ENCODE measurements at places on chromosomes 7 and 10.

DNA sequence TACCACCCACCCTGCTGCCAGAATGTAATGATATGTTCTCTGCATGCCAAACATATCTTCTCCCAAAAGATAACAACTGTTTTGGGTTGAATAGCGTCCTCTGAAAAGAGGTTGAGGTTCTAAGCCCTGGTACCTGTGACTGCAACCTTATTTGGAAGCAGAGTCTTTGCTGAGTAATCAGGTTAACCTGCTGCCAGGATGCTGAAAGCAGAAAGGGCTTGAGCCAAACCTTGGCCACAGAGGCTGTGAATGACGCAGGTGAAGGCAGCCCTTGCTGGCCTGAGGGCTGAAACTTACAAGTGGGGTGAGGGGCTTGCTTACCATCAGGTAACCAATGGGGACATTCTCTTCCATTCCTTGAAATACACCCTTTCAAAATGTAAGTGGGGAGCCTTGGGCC lies 151.8 kb upstream of the RHEB start:
- DNase-seq = no peak

DNA sequence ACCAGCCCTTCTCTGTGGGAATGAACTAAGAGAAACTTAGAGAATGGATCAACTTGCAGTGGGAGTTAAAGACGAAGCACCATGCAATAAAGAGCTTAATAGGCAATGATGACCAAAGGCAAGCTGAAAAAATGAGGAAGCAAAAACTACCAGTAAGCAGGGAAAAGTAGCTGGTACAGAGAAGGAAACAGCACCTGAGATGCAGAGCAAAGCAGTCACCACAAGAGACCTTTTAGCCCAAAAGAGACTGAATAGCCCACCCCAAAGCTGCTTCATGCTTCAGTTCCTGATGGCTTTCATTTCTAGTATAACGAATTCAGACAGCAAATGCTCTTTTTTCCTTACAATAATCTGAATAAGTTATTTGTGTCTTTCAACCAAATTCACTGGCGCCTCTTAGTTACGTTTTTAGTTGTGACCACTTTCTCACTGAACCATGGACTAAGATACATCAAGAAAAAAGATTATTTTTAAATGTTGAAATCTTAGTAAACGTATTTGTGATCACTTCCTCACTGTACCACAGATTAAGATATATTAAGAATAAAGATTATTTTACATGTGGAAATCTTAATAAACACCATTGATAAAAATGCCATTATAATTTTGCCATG lies 76.0 kb downstream of the USP6NL start:
- DNase-seq = no peak

DNA sequence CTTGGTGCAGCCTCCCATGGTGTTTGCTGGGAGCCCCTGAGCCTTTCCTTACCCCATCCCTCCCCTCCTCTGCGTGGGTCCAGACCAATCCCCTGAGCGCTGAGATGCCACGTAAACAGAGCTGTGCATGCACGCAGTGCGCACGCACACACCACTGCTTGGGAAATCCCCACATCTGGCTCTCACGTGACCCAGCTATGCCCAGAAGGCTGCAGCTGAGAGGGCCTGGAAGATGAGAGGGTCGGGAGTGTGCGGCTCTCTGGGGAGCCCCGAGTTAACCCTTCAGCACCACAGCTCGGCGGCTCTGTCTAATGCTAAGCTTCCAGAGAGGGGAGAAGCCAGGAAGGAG lies 177.2 kb downstream of the SH3PXD2A start:
- peak; percentile 63 for DNase-seq

DNA sequence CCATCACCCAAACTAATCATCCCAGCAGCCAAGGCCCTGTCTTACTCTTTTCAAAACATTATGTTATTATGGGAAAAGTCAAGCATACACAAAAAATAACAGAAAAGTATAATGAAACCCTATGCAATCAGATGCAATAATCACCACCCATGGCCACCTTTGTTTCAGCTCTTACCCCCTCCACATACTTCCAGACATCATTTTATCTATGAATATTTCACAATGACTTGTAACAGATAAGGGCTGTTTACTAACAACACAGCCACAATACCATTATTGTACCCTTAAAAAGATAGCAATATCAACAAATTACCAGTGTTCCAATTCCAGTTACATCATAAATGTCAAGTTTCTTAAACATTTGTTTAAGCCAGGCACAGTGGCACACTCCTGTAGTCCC lies 35.2 kb downstream of the AIFM2 start:
- no peak for DNase-seq

- DNase-seq = no peak
Observed at GRCh38 chr7:132218876-132219275, 357.4 kb downstream of the PLXNA4 start.

DNA sequence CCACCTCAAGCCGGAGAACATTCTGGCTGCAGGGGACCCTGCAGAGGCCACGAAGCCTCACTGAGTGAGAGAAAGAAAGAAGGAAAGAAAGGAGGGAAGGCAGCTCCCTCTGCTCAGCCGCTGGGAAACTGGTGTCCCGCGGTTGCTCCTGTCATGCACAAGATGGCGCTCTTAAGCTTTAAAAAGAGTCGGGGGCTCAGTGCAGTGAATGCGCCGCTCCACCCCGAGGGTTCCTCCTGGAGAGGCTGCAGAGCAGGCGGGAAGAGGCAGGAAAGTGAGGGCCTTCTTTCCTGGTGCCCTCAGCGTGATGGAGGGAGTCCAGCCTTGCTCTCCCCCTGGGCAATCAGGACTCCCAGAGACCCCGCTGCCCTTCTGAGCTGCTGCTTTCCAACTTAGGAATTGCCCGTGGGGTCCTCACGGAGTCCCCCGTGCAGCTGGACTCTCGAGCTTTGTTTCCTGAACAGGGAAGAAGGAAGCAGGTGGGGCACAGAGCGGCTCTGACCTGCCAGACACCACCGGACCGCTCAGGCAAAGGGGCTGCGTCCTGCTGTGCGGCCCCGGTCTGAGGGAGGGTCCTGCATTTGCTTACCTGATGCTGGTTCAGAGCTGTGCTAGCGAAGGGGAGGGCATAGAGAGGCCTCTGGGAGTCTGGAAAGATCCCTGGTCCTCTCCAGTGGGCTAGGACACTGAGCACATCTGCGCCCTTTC lies 141.9 kb upstream of the MKI67 start:
- DNase-seq = no peak

DNA sequence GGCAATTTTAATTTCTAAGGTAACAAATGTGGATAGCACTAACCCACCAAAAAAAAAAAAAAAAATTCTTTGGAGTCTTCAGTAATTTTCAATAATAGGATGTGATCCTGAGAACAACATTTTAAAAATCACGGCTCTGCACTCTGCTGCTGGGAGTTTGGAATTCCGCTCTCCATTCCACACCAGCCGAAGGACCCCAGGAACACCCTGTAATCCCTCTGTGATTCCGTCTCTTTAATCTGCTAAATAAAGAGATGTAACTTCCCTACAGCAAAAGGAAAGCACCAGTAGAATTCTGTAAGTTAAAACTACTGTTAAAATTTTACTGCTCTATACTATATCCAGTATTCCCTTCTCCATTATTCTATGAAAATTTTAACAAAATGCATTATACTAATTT lies 284.5 kb downstream of the PTPRN2 start:
- no peak for DNase-seq

GRCh38 chr10:102394801-102395399 lies 605 bp upstream of the NFKB2 start:
- DNase-seq = no peak

GRCh38 chr10:100325158-100325557 lies 4.9 kb downstream of the PKD2L1 start:
- DNase-seq = no peak

DNA sequence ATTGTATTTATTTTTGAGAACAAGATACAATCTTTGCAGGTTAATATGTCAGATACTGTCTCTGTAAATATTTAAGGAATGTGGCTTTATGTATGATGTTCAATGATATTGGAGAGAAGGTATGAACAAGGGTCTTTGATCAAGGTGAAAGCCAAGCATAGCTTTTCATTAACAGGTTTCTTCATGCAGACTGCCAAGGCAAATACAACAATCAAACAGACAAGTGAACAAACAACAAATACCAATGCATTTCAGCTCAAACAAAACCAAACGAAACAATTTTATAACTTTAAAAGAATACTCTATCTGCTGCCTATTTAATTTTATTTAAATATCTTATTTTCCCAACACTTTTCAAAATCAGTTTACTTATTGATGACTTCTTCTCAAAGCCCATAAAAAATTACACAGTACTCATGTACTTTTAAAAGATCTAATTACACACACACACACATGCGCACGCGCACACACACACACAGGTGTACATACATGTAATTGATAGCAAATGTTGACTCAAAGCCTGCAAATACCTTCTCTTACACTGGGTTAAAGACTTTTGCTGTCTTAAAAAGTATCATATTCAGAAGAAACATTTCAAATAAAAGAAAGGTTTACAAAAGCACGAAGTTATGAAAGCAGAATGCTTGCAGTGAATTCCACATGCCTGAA lies 201.1 kb upstream of the CCDC6 start:
- no peak for DNase-seq

DNA sequence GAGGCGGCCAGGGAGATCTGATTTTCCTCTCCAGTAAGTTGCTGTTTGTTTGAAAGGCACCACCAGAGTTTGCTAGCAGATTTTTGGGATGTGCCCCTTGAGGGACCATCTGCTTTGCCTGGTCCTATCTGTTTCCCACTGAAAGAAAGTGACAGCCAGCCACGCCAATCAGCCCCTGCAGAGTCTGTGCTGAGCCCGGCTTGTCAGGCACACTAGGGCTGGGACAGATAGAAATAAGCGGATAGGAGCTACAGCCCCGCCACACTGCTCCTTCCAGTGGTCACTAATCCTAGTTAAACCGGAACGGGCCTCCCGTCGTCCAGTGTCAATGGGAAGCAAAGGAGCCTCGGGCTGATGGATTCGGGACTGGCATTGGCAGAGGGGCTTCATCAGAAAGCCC lies 161.9 kb upstream of the PRR15 start:
- DNase-seq = no peak

GRCh38 chr10:35821339-35821911 lies 179.3 kb upstream of the FZD8 start:
- no peak for DNase-seq

DNA sequence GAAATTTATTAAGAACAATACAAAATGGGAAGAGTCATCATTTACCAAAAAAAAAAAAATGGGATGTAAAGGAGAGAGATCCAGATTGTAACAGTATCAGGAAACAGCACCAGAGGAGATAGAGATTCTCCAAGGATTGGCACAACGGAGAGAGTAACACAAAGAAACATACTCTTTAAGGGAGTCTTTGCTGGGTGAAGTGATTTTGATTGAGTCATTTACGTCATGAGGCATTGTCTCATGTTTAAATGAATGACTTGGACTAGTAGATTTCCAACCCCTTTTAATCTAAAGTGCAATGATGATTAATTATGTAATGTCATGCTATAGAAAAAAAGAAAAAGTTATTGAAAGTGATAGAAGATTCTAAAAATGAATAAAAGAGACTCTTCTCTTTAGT lies 68.8 kb downstream of the ITGB8 start:
- DNase-seq = no peak

GRCh38 chr10:25178411-25178810 lies 3.6 kb downstream of the GPR158 start:
- DNase-seq = no peak

DNA sequence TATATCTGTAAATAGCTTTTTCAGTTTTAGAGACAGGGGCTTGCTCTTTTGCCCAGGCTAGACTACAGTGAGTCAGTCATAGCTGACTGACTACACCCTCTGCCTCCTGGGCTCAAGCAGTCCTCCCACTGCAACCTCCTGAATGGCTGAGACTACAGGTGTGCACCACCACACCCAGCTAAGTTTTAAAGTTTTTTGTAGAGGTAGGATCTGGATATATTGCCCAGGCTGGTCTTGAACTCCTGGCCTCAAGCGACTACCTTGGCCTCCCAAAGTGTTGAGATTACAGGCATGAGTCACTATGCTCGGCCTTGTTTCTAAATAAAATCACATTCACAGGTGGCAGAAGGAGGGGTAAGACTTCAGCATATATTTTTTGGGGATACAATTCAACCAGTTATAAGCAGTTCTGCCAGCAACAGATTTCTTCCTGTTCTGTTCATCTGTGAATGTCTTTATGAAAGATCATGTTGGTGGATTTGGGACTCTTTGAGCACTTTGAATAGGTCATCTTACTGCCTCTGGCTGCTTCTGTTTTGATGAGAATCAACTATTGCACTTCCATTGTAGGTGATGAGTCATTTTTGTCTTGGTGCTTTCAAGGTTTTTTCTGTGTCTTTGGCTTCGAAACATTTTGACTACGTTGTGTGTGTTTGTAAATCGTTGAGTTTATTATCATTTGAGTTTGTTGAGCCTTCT lies 15.7 kb downstream of the RBM33 start:
- DNase-seq = no peak

DNA sequence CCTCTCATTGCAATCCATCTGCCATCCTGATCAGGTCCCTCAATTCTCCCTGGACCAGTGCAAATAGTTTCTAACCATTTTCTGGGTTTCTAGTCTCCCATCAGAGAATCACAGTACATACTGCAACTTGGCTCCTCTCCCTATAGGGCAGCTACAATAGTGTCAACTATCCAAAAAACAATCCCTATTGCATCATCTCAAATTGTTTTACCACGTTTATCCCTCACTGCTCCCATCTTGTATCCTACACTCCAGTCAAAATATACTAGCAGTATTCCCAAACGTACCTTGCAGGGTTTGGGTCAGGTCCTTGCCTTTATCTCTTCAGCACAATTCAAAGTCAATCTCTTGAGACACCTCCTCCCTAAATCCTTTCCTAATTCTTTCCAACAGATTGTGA lies 23.6 kb downstream of the ASB15 start:
- no peak for DNase-seq

GRCh38 chr10:129030996-129031843 lies 435.8 kb upstream of the MGMT start:
- no peak for DNase-seq

DNA sequence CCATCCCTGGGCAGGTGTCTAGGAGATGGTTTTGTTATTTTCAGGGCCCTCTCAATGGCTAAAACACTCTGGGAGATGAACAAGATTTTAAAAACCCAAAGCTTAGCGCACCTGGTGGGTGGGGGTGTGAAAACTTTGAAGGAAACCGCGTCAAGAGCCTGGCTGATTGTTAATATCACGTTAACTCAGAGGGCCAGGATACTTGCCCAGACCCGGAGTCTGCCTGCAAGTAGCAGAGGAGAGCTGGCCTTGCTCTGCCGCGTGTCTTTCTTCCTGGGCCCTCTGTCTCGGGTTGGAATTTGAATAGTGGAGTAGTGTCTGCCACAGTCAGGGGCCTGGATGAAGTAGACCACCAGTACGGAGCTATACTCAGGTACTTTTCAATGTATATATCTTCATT lies 1.1 kb downstream of the MGMT start:
- DNase-seq = no peak

DNA sequence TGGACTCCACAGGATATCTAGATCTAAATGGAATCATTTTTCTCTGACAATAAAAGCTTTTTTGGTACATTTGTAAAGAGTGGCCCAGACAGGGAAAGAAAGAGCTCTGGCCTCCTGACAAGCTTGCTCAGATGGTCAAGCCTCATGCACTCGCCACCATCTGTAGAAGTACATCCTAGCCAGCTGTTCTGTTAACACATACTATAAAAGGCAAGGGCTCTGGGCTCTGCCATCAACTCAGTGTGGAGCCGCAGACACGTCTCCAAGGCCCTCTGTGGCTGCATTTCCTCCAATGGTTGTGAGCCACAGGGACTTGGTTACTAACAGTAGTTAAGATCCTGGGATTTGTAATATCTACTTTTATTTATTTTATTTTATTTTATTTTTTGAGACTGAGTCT lies 70.8 kb upstream of the KDM7A start:
- DNase-seq = no peak
